Bronchial epithelial cell (primary cell): ENCODE measurements at places on chromosomes 11 and 22. TPM values are rescaled to one million over a fixed set of nuclear protein-coding genes. Genes with fewer than 3 reads are reported as not detected.

SLC29A2 gene
- 1.9 and 2.1 TPM in 2 replicates for total RNA-seq

CCDC15 gene
- 1.1 and 1.8 TPM in 2 replicates for total RNA-seq

GLYATL1 gene
- total RNA-seq, result not detected in 2 replicates

HTR3A gene
- 0.26 TPM in 1 of 2 replicates, not detected in the other for total RNA-seq

DUSP8 gene
- total RNA-seq, result 0.26 and 0.64 TPM in 2 replicates

INSC gene
- 0.53 and 1.2 TPM in 2 replicates for total RNA-seq

SCN4B gene
- 0.53 and 1.2 TPM in 2 replicates for total RNA-seq
